ENCODE measurements at places on chromosomes 5 and 9. TPM values are rescaled to one million over a fixed set of nuclear protein-coding genes. Genes with fewer than 3 reads are reported as not detected.

The BTNL3 gene
- total RNA-seq = 2.4 TPM

The FBP1 gene
- 10.7 TPM for total RNA-seq

The NR4A3 gene
- 2.8 TPM for total RNA-seq

The TRAF1 gene
- total RNA-seq = 13.7 TPM

The GNA14 gene
- 11.5 TPM for total RNA-seq

The SLC6A18 gene
- not detected for total RNA-seq

The BASP1 gene
- 129 TPM for total RNA-seq

The ADGRV1 gene
- 0.28 TPM for total RNA-seq

- H3K27me3 ChIP-seq = no peaks in the 10 kb centered on the region
- DNase-seq = no peak
- no peak overlapping the region for H3K27ac ChIP-seq
- H3K36me3 ChIP-seq = no peaks in the 10 kb centered on the region
- H3K4me1 ChIP-seq = no peaks in the 10 kb centered on the region
- H3K4me3 ChIP-seq = no peak overlapping the region
Observed at GRCh38 chr9:90460220-90460619, 182.4 kb downstream of the DIRAS2 start.

- H3K36me3 ChIP-seq = no peaks in the 10 kb centered on the region
- peaks cover 16% of the 10 kb centered on the region for H3K4me1 ChIP-seq
- no peak overlapping the region for H3K4me3 ChIP-seq
- H3K27ac ChIP-seq = peak overlapping the region; percentile 100
- DNase-seq = no peak
- no peaks in the 10 kb centered on the region for H3K27me3 ChIP-seq
Observed at GRCh38 chr5:91384671-91385430, 1.7 kb upstream of the ARRDC3 start.

DNA sequence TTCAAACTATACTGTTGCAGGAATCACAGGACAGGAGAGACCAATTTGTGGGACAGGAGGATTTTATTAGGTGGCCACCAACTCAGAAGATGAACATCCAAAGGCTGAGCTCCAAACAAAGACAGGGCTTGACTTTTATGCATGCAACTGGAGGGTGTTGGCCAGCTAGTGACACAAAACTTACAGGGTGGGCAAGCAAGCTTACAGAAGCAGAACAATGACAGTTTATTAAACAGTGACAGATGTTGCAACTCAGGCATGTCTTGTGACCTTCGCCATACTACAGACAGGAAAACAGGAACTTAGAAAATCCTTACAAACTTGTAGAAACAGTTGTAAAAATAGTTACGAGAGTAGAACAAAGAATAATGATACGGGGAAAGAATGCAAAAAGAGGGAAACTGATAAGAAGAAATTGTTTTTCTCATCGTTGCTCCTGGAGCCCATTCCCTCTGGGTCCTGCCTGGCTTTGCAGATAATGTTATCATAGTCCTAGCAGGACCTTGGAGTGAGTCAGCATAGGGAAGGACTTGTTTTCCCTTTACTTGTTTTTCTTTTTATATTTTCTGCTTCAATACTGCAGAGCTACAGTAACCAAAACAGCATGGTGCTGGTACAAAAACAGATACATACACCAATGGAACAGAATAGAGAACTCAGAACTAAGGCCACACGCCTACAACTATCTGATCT is 2083.0 kb upstream of the ACO1 start:
- H3K27me3 ChIP-seq = no peaks in the 10 kb centered on the region
- H3K4me3 ChIP-seq = no peak overlapping the region
- H3K27ac ChIP-seq = no peak overlapping the region
- no peaks in the 10 kb centered on the region for H3K36me3 ChIP-seq
- H3K4me1 ChIP-seq = no peaks in the 10 kb centered on the region

GRCh38 chr5:152004095-152004494 is 79.4 kb upstream of the GLRA1 start:
- DNase-seq = no peak
- H3K4me1 ChIP-seq = no peaks in the 10 kb centered on the region
- no peak overlapping the region for H3K27ac ChIP-seq
- no peaks in the 10 kb centered on the region for H3K27me3 ChIP-seq
- H3K36me3 ChIP-seq = no peaks in the 10 kb centered on the region

DNA sequence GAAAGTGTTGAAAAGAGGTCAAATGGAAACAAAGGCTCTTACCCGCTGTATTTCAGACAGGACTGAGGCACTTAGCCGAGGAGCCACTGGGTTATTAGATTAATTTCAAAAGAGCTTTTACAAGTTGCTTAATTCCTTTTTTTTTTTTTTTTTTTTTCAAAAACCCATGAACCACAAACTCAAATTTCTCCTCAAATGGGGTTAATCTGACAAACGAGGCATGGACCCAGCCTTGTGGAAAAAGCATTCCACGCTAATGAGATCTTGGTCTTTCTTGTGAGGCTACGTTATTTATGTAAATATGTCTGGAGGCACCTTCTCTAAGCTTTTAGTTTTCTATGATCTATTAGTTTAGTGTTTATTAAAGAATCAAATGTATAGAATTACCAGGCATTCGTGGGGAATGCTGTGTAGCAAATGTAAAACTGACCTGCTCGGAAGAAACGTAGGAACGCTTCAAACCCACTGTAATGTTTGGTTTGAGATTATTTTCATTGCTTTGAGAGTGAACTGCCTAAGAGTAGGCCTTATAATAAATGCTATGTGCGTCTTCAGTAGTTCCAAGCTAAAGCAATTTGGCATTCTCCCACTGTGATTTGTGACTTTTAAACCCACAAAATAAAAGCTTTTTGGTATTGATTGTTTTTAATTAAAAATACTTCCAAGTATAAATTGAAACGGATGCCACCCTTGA is 134.7 kb downstream of the CDH6 start:
- no peaks in the 10 kb centered on the region for H3K36me3 ChIP-seq
- no peak overlapping the region for H3K4me3 ChIP-seq
- no peak overlapping the region for H3K27ac ChIP-seq
- H3K27me3 ChIP-seq = no peaks in the 10 kb centered on the region

DNA sequence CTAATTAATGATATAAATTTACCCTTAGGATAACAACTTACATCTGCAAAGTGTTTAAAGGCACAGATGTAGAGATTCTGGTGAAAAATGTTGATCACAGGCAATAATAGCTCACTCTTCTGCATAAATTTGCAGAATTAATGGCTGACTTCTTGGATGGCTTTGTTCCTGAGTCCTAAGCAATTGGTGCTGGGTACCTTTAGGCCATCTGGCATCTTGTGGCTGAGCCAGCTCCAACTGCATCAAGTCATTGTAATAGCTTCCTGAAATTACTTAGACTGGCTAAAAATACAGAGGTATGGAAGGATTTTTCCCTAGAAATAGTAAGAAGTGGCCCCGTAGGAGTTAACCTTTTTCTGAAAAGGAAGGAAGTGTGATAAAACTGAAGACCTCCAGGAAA is 118.3 kb upstream of the MINAR2 start:
- no peaks in the 10 kb centered on the region for H3K4me1 ChIP-seq
- no peaks in the 10 kb centered on the region for H3K36me3 ChIP-seq
- no peaks in the 10 kb centered on the region for H3K27me3 ChIP-seq
- no peak for DNase-seq
- no peak overlapping the region for H3K4me3 ChIP-seq

DNA sequence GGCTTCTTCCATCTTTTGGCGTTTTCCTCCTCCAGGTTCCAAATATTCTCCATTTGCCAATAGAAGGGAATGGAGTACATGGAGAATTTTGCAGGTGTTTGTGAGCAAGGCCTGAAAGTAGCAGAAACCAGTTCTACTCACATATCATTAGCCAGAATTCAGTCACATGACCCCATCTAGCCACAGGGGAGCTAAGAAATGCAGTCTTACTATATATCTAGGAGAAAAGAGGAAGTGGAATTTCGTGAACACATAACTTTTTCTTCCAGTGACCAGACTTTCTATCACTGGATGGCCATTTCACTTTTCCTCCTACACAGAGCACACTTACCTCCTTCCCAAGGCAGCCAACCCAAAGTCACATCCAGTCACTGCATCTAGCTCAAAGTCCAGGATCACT is 55.1 kb downstream of the LOX start:
- peaks cover 26% of the 10 kb centered on the region for H3K36me3 ChIP-seq
- no peaks in the 10 kb centered on the region for H3K27me3 ChIP-seq
- no peak overlapping the region for H3K4me3 ChIP-seq
- H3K27ac ChIP-seq = no peak overlapping the region
- no peaks in the 10 kb centered on the region for H3K4me1 ChIP-seq

DNA sequence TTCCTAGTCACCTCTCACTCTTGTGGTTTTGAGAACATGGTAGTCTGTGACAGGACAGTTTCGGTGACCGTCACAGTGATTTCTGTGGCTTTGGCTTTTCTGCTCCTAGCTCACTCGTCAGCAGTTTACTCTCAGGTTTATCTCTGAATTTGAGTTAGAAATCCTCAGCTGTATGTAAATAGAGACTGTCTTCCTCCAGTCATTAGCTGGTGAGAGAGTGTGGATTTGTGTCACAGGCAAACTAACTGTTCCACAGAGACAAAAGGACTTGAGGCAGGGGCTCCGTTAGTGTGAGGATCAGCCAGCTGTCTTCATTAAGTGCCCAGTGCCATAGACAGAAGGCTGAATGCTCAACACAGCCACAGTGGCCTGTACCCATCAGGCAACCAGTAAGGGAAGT is 131.4 kb downstream of the CD180 start:
- no peak overlapping the region for H3K27ac ChIP-seq
- H3K27me3 ChIP-seq = no peaks in the 10 kb centered on the region
- H3K4me1 ChIP-seq = peaks cover 3% of the 10 kb centered on the region
- DNase-seq = no peak
- H3K4me3 ChIP-seq = no peak overlapping the region

DNA sequence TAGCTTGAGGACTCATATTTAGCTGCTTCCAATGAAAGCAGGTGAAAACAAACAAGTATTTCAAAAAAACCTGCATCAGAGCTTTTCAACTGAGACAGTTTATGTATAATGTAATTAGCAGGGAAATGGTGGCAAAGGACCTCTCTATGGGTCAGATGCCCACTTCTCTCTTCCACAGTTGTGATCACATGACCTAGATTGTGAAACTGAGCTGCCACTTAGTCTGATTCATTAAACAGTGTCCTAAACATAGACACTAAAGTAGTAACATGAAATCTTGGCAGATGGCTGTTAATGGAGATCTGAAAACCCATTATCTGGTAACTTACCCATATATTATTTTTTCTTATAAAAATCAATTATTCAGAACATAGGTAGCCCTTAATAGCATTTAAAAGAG is 663.6 kb upstream of the RIOK2 start:
- no peaks in the 10 kb centered on the region for H3K27me3 ChIP-seq
- no peak overlapping the region for H3K27ac ChIP-seq
- no peak for DNase-seq

DNA sequence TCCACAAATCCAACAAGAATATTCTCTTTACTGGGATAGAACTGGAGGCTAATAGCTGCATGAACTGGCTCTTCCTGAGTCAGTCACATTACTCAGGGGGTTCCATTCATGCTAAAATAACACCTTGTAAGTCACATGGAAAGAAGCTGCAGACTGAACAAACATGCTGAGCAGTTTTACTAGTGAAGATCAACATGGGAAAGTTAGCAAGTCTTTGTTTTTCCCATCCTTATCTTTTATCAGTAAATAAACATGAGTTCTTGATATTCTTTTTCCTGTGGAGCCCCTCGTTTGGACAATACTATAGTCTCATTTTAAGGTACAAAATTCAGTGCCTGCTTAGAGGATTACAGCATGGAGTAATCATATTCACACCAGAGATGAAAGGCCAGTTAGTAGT is 43.7 kb upstream of the TEK start:
- no peak overlapping the region for H3K27ac ChIP-seq
- H3K27me3 ChIP-seq = no peaks in the 10 kb centered on the region
- DNase-seq = no peak

- H3K4me3 ChIP-seq = no peak overlapping the region
- H3K4me1 ChIP-seq = no peaks in the 10 kb centered on the region
- DNase-seq = no peak
- H3K36me3 ChIP-seq = no peaks in the 10 kb centered on the region
Observed at GRCh38 chr5:60598424-60598823, 101.5 kb downstream of the DEPDC1B start.

DNA sequence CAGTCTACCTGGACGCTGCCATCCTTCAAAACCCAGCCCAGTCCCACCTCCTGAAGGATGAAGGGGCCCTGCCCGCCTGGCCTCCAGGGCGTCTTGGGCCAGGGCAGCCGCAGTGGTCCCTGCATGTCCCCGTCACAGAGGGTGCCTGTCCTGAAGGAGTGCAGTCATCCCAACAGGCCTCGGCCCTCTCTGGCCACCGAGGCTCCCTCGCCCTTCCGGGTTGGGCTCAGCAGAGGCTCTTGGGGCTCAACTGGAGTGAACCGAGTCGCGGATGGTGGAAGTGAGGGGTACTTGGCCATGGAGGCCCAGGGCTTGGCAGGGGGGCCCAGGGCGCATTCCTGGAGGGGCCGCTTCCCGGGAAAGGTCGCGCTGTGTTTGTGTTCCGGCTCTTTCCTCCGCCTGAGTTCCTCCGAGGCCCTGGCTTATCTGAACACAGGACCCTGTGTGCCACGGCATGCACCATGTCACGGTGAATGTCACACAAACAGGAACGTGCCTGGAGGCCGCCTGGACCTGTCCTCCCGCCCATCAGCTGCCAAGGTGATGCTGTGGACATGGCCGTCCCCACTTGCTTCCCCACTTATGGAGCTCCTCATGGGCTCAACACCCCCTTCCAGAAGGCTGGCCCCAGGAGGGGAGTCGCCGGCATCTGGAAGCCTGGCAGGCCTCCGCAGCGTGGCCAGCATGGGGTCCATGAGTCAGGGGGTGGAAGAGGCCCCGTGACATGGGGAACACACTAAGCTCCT is 25.7 kb upstream of the OBP2B start:
- peak; percentile 59 for DNase-seq
- no peaks in the 10 kb centered on the region for H3K4me1 ChIP-seq
- peaks cover 14% of the 10 kb centered on the region for H3K27me3 ChIP-seq
- no peak overlapping the region for H3K4me3 ChIP-seq
- no peak overlapping the region for H3K27ac ChIP-seq

GRCh38 chr9:117491491-117491890 is 76.6 kb upstream of the ASTN2 start:
- H3K4me3 ChIP-seq = no peak overlapping the region
- no peak for DNase-seq
- no peaks in the 10 kb centered on the region for H3K36me3 ChIP-seq
- no peaks in the 10 kb centered on the region for H3K4me1 ChIP-seq
- H3K27me3 ChIP-seq = no peaks in the 10 kb centered on the region

DNA sequence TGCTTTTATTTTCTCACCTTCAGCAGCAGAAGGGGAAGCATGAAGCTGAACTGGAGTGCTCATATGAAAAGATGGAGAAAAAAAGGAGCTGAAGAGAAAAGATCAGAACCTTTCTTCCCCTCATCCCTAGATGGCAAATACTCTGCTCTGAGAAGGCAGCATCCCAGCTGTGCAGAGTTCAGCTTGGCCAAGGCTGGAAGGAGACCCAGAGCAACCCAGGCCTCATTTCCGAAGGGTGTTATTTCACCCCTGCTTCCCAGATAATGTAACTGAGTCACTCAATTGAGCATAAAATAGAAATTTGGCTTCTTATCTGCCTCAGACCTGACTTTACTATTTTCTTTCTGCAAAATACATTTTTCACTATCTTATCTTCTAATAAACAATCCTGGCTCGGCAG is 489.9 kb upstream of the BRINP1 start:
- H3K4me1 ChIP-seq = no peaks in the 10 kb centered on the region
- no peak for DNase-seq
- H3K4me3 ChIP-seq = no peak overlapping the region
- no peak overlapping the region for H3K27ac ChIP-seq

- no peak overlapping the region for H3K27ac ChIP-seq
- H3K4me3 ChIP-seq = no peak overlapping the region
- no peaks in the 10 kb centered on the region for H3K27me3 ChIP-seq
Observed at GRCh38 chr9:87973122-87973521, 1.2 kb downstream of the CDK20 start.

GRCh38 chr5:56251440-56251839 is 18.3 kb upstream of the ANKRD55 start:
- H3K4me1 ChIP-seq = no peaks in the 10 kb centered on the region
- no peak overlapping the region for H3K27ac ChIP-seq
- H3K27me3 ChIP-seq = no peaks in the 10 kb centered on the region
- DNase-seq = no peak
- H3K36me3 ChIP-seq = no peaks in the 10 kb centered on the region

Data from spleen (tissue), 13 donors.